ENCODE measurements at places on chromosomes 7 and 10.

DNA sequence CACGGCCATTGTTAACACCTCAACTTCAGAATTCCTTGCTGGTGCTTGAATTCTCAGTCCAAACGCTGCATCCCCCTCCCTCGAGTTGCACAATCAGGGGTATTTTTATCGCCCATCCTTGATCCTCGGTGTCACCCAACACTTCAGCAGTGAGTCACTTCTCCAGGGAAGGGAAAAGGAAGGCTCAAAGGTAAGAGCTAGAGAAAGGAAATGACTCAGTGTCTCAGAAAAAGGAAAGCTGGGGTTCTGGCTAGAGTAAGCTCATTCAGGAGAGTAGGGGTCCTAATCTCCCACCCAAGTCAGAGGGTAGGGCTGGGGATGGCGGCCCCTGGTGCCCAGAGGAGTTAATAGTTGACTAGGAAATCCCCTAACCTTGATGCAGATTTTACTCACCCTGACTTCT is 39.8 kb upstream of the TRIM8 start:
- DNase-seq, result no peak

DNA sequence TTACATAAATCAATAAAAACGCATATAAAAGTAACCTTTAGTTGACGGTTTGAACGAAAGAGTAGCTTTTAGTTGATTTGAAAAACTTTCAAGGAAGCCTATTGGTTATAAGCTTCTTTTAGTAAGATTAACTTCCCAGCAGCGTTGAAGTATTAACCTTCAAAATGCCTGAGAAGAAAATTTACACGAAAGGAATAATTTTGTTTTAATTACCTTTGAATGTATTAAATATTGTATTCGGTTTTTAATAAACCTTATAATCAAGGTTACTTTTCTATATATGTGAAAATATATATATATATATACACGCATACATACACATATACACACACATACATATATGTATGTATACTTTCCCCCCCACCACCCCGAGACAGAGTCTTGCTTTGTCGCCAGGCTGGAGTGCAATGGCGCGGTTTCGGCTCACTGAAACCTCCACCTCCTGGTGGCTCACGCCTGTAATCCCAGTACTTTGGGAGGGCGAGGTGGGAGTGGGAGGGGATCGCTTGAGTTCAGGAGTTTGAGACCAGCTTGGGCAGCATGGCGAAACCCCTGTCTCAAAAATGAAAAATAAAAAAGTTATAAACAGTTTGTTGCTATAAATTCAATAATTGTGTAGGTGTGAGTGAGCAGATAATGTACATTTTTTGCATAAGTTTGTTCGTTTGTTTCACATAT is 57.6 kb upstream of the EZH2 start:
- DNase-seq, result peak; percentile 56

DNA sequence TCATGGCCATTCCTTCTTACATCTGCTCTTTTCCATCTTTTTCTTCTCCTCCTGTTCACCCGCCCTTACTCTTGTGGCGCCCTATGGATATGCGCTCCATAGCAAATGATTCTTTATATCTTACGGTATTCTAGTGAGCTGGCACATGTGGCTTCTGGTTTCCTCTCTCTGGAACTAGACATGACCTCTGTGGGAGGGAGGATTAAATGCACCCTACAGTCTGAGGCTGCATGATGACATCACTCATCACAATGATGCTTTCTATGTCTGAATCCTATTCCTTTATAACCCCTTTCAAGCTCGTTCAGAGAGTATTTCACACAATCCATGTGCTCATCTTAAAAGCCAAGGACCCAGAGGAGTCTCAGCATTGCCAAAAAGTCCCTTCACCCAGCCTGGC is 153.3 kb downstream of the EGFR start:
- DNase-seq, result no peak

DNA sequence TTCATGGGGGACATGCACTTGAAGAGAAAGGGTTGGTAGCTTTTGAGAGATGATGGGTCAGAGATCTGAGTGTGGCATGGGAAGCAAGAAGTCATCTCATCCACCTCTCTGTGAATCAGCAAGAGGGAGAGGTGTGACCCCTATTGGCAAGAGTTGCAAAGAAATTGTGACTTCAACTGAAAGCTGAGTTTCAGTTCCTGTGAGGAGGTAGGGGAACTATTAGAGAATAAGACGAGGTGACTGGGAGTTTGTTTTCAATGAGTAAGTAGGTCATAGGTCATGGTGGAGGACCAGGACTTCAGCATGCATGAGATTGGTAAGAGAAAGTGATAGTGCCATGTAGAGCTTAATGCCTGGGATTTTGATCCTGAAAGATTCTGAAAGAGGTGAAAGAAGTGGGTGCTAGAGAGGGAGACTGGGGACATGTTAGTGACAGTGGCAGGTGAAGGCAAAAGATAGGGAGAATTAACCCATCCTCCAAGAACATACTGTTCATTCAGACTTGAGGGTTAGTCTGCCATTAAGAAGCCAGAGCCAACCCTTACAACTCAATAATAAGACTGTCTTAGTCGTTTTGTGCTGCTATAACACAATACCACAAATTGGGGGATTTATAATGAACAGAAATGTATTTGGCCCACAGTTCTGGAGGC is 75.5 kb upstream of the CAPZA2 start:
- no peak for DNase-seq

GRCh38 chr7:28708033-28708951 is 249.8 kb downstream of the TRIL start:
- no peak for DNase-seq

- DNase-seq, result no peak
Measured at GRCh38 chr10:124074501-124075109, 18.8 kb downstream of the CHST15 start.

DNA sequence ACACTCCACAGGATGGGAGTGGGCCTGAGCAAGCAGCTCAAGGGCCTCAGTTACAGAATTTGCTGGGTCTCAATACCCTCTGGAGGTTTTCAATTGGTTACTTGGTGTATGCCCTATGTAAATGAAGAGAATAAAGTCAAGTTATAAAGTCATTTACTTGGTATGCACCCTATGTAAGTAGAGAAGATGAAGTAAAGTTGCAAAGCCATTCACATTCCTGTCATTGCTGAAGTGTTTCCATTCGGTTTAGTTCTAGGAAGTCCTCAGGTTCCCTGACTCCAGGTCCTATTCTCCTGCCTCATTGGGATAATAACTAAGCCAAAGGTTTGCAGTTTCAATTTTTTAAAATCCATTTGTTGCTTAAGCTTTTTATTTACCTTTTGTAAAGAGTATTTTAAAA is 272.6 kb upstream of the NPSR1 start:
- DNase-seq, result no peak

GRCh38 chr10:102832987-102833386 is 4.2 kb downstream of the CYP17A1 start:
- DNase-seq, result no peak

DNA sequence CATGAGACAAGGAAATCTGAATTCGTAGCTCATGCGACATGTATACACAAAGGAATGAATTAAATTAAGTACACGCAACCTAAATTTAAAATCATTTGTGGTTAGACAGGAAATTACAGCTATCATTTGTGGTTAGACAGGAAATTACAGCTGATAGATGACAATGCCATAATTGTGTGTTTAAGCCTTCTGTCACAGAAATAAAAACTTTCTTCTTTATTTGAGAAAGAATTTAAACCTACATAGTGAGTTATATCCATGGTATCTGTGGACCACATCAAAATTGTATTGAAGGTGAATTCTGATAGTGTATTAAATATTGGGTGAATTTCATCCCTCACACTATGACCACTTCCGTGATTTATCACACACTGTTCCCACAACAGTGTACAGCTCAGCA is 362.9 kb downstream of the MAGI2 start:
- no peak for DNase-seq

GRCh38 chr7:135666846-135667245 is 4.5 kb downstream of the STMP1 start:
- no peak for DNase-seq

DNA sequence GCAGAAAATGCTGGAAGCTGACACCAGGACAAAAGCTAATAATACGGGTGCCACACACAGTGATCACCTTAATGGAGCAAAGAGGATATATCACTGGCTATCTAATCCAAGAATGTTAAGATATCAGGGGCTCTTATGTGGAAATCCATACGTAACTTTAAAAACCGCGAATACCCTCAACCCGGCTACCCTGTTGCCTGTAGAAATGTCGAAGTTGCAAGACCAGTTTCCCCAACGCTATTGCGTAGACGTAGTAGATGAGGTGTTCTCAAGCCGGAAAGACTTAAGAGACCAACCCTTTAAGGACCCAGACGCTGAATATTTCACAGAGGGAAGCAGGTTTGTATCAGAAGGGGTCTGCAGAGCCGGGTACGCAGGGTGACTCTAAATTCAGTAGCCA is 7.9 kb upstream of the CYREN start:
- DNase-seq, result no peak

DNA sequence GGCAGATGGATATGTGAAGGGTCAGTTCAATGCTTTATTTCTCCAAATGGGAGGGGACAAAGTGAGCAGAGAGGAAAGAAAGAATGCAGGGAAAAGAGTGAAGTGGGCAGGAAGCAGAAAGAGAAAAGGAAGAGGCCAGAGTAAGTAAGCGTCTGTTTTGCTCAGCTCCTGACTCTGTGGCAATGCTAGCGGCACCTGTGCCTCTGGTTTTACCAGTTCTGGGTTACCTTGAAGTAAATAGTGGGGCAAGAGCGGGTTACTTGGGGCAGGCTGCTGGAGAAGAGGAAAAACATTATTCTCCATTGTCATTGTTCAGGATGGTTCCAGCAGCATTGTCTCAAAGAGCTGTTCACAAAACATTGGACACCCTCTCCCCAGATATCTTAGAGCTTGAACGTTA is 1.9 kb downstream of the TAS2R40 start:
- no peak for DNase-seq

GRCh38 chr10:6171881-6172695 is 30.6 kb upstream of the PFKFB3 start:
- no peak for DNase-seq

GRCh38 chr10:71727738-71728737 is 8.5 kb upstream of the C10orf105 start:
- no peak for DNase-seq

- no peak for DNase-seq
Measured at GRCh38 chr10:111211706-111212105, 134.9 kb downstream of the ADRA2A start.

DNA sequence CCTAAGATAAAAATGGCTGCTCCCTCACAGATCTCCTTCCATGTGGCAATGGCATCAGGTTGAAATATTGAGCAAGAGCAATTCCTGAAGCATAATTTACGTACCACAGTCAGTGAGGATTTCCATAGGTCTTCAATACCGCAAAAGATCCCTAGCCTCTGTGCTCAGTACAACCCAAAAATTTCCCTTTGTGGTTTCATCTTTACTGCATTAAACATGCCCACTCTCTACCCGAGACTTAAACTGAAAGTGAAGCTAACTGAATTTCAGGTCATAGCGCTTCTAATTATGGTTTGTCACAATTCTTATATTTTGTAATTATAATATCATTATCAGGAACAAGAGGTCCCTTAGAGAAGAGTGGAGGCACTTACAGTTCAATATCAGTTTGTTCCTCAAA is 1071.1 kb downstream of the XPNPEP1 start:
- no peak for DNase-seq

GRCh38 chr7:157228864-157229422 is 90.2 kb downstream of the UBE3C start:
- DNase-seq, result no peak

GRCh38 chr10:63155388-63156020 is 22.4 kb downstream of the NRBF2 start:
- DNase-seq, result no peak

- no peak for DNase-seq
Measured at GRCh38 chr10:72164617-72165016, 51.2 kb upstream of the ANAPC16 start.

- DNase-seq, result no peak
Measured at GRCh38 chr7:133975130-133975529, 152.0 kb upstream of the LRGUK start.

DNA sequence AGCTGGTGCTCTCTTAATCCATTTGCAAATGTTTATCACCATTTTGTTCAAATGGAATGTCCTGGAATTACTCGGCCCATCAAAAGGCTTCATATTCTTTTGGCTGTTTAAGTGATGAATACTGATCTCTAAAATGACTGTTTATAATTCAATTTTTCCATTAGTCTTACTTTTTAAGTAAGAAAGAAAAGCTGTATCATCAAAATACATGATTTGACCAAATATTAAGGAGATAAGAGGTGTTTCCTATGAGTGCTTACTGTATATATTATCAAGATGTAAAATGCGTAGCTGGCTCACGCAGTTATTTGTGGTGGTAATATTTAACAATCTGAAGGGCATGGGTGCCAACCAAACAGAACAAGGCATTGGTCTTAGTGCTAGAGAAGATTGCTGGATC is 51.2 kb downstream of the OTUD1 start:
- DNase-seq, result no peak

DNA sequence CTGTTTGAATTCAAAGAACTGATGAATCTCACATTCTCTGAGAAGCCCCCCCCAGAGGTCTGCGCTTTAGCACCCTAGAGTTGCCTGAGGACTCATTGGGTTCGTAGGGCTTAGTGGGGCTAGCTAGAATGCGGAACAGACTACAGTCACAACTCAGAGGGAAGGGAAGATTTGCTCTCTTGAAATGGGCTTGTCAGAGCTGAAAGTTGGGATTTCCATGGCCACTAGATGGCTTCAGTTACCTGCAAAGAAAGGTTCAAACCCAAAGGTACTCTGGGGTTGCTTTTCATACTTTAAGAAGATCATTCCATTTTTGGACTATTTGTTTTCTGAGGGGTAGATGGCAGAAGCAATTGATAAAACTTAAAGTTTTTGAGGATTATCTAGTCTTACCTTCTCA is 205.0 kb downstream of the BBS9 start:
- DNase-seq, result no peak

- DNase-seq, result no peak
Measured at GRCh38 chr10:103660364-103661197, 167.1 kb downstream of the NEURL1 start.

- DNase-seq, result no peak
Measured at GRCh38 chr7:122166740-122167139, 22.7 kb upstream of the AASS start.

GRCh38 chr7:28808796-28809533 is 149.2 kb downstream of the TRIL start:
- no peak for DNase-seq

GRCh38 chr10:69800109-69800508 is 1.6 kb upstream of the COL13A1 start:
- DNase-seq, result no peak
